ENCODE measurements at places on chromosomes 1 and 21.

DNA sequence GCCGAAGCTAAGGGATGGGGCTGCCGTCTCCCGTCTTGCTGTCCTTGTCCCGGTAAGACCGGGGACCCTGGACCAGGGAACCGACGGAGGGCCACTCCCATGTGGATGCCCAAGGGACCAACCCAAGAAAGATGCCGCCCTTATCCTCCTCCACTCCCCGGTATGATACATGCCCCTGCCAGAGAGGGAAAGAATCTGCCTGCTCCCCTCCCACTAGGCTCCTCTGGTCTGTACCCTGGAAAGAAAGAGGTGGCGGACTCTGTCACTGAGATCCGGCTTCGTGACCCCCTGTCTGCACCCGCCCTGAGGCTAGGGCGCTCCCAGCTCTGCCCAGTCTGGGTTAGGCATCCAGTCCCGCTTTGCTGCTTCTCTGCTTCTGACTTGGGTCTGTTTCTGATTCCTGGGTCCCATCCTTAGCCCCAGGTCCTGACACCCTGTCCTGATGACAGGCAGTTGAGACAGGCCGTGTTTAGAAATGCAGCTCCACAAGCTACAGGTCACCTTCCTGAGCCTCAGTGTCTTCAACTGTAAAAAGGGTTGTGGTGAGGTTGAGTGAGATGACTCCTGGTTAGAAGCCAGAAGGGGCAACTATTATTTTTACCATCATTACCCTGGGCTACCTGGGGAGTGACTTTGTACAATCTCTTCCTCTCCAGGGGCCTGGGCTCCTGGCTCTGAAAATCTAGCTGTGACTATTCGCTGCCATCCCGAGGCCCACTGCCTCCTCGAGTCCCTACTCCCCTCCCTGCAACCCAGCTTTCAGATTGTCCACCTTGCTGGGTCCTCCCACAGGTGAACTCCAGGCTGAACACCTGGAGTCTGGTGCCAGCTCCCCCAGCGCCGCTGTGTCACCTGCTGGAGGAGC lies 3.7 kb downstream of the MATN1 start:
- peak; percentile 53 for DNase-seq

DNA sequence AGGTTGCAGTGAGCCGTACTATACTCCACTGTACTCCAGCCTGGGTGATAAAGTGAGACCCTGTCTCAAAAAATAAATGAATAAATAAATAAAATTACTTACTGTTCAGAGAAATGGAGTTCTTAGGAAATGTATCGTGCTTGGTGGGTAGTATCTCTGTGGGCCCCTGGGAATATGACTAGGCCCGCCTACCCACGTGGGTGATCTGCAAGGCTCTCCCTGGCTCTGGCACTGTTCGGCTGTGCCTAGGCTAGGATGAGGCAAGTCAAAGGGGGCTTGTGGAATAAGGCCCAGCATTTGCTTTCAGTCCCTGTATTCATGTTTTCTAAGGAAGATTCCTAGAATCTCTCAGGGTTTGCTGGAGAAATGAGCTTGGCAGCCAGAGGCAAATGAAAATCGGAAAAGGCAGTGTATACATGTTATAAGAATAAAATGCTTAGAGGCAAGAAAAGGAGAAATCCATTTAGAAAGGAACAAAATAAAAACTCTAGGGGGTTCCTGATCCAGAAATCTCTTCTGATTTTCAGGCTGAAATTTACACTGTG lies 4.5 kb upstream of the CSRP1 start:
- no peak for DNase-seq

- DNase-seq = no peak
Measured at GRCh38 chr1:114152508-114153260, 985 bp downstream of the SYT6 start.

DNA sequence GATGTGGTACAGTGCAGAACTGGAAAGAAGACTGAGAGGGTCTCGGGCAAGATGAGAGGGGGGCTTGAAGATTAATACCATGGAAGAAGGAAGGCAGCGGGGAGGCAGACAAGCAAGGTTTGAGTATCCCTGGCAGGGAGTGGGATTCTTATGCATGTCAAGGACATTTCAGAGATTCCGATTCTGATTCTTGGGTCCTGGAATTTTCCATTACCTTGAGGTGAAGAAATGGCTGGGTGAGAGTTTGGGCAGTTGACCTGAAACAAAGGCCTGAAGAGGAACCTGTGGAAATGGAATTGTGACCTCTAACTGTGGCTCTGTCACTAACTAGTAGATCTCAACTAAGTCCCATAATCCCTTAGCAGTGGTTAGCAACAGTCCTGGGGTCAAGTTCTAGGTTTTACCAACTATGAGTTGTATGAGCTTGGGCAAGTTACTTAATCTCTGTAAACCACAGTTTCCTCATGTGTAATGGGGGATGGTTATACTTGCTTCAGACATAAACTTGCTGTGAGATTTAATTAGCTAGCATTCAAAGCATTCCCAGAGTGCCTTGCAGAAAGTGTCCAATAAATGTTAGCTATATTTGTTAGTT lies 8.6 kb upstream of the ACTN2 start:
- peak; percentile 97 for DNase-seq

DNA sequence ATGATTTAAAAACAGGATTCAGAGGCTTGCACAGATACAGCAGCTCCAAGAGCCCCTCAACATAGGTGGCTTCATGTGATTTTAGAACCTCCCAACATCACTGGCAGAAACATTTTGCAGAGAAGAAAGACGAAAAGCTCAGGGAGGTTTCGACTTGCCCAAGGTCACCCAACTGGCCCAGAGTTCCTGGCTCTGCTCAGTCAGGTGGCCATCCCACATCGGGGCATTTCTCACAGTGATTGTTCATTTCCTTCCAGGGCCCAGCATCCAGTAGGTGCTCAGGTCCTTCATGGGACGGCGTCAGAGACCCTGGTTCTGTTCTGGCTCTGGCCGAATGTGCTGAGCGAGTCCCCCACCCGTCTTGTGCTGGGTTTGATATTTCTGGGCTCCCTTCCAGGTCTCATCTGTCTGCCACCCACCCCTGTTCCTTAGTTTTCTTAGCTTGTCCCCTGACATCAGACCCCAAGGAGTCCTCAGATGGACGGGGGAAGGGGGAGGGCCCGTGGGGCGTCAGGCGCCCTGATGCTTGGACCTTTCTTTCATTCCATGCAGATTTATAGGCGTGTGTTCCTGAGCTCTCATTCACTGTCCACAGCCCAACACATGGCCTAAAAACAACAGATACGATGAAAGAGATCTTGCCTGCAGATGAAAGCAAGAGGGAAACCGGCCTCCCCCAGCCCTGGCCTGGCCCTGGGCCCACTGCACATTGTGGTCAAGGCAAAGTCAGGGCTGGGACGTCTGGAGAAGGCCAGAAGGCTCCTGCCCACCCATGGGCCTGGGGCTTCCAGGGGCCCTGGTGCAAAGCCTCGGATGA lies 123.1 kb upstream of the ZBTB40 start:
- no peak for DNase-seq

DNA sequence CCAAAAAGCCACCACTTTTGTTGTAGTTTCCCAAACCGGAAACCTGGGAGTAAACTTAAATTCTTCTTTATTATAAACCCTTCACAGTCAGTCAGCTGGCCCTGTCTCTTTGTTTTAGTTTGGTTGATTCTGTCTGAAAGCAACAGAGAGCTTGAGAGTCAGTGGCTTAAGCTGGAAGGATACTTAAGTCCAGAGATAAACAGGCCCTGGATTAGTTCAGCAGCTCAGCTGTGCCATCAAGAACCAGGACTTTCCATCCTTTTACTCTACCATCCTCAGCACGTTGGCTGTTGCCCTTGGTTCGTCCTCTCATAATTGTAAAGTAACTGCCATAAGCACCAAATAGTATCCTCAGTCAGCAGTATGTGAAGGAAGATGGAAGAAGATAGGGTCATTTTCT lies 4.5 kb downstream of the DESI2 start:
- no peak for DNase-seq

DNA sequence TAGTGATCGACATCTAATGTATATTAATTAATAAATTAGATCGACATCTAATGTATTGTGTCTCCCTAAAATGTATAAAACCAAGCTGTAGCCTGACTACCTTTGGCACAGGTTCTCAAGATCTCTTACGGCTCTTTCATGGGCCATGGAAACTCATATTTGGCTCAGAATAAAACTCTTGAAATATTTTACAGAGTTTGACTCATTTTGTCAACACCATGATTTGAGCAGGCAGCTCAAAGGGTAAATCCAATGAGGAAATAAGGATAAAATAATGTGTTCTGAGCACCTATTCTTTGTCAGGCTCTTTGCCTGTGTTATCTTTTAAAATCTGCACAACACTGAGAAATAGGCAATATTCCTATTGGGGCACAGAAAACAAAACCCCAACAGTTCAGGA lies 223.4 kb upstream of the DUSP10 start:
- DNase-seq = no peak

- peak; percentile 22 for DNase-seq
Measured at GRCh38 chr1:179935909-179936496, 18.6 kb upstream of the CEP350 start.

- DNase-seq = no peak
Measured at GRCh38 chr1:8118031-8118451, 91.9 kb upstream of the ERRFI1 start.

DNA sequence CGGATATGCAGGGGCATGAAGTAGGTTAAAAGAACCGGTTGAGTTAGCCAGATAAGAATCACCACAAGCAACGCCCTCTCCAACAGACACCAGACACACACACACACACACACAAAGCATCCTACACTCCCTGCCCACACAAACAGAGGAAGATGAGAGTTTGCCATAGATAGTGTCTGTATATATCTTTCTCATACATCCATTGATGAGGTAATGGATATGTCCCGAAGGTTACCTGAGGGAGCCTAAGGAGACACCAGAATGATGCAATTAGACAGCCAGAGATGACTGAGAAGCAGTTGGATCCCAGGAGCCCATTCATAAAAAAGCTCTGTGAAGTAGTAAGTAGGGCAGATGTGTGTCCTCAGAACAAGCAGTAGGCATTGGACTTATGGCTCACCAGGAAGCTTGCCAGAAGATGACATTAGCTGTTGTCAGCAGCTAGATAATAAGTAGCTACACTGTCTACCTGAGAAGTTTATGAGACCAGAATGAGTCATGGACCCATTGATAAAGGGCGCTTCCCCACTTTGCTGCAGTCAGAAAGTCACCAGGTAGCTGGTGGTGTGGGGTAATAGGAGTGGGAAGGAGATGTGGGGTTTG lies 247.0 kb downstream of the KCNT2 start:
- DNase-seq = no peak

DNA sequence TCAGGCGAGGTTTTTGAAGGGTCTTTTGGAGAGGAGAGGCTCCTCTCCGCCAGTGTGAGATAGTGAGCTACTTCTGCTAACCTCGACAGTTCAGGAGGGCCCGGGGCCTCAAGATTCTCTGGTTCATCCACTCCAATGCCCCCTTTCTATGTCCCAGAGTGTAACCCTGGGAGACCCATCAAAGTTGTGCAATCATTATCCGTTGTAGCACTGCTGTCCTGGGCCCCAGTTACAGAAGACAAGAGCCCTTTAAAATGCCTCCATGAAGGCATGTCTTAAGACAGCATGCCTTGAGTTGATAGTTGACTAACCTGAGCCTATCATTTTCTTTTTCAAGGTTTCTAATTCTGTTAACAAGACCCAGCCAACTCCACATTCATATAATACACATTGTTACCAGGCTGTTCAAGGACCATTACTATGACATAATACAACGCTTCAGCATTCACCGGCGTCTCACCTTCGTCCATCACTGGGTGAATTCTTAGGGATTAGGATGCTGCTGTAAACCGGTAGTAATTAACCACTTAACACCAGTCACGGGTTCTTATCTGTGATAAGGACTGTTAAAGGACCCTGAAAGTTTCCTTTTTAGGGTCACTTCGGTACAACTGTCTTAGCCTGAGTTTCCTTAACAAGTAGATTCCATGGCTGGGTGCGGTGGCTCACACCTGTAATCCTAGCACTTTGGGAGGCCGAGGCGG lies 37.4 kb upstream of the CDC42BPA start:
- DNase-seq = no peak

DNA sequence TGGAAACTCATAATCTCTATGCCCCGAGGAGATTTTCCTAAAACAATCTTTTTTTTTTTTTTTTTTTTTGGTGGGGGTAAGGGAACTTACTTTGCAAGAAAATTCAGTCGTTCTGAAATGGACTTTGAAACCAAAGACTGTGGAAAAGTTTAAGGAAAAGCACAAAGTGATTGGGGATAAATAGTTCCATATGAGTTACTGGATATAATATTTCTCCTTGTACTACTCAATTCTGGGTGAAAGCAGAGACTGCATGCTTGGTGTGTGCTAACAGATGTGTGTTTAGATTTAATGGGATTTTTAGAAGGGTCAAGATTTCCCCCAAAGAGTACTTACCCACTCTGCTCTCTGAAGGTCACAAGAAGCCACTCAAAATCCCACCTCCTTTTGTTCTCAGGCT lies 204.9 kb upstream of the USP24 start:
- no peak for DNase-seq

DNA sequence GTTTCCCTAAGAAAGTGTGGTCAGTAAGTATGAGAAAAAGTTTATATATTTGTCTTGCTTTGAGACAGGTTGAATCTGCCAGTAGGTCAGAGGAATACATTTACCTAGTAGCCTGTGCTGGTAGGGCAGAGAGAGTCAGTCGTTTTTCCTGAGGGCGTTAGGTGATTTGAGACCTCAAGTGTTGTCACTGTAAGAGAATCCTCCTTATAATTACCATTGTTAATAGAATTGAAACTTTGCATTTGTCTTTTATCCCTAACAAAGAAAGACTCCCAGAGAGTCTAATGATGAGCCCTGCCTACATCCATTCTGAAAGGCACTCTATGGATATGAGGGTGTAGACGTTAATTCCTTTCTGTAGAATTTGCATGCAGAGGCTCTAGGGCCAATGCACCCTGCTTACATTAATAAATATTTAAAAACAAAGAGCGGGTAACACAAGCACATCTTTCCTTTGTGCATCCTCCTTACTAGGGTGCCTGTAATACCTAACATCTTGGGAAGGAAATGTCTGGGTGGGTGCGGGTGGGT lies 16.4 kb downstream of the PBX1 start:
- no peak for DNase-seq

DNA sequence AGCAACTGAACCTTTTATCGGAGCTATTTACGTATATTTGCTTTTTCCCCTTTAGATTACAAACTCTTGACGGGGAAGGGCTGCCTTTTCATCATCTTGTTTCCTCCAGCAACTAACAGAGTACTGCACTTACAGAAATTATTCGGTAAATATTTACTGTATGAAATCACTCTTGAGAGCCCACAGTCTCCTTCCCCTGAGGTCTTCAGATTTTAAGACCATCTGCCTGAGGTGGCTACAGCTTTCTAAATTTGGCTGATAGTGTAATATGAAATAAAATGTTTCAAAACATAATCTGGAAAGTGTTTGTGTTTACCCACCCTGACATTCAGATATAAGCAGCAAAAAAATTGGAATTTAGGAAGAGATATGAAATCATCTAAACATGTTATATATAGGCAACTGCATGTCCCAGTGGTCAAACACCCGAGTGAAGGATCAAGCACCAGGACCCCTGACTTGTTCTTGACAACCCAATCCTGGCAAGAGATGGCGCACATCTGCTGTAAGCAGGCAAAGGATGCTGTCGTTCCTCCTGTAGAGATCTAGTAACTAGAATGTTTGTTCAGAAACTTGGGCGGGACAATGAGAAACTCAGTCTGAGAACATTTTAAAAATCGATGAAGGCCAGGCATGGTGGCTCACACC lies 60.9 kb downstream of the SIPA1L2 start:
- no peak for DNase-seq

- DNase-seq = no peak
Measured at GRCh38 chr1:7380712-7381111, 390.4 kb upstream of the VAMP3 start.

- DNase-seq = no peak
Measured at GRCh38 chr1:25587290-25587689, 29.3 kb upstream of the MAN1C1 start.

Data from MV-4-11 (cell line).